ENCODE measurements at places on chromosomes 16 and 17.

DNA sequence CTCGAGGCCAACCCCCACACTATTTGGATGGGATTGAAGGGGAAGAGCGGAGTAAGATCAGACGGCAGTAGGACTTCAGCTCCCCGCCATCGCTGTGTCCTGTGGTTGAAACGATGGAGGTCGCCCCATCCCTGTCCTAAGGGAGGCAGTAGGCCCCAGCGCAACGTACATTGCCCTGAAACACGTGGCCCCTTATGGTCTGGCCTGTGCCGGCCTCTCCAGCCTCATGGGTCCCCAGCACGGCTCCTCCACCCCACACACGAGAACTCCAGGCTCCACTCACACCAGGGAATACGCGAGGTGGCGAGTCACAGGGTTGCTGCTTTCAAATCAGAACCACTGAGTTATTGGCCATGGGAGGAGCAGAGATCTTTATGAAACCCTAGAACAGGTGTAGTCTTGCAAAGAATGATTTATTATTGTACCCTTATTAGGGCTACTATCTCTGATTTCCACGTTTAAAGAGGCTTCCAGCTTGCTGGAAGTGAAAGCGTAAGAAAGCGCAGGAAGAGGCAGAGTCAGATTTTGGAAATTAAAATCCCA is 669 bp upstream of the DCTPP1 start:
- DNase-seq: no peak

GRCh38 chr17:71703701-71704100 is 417.1 kb upstream of the SOX9 start:
- DNase-seq: no peak

- no peak for DNase-seq
These were observed 4.0 kb downstream of the LYRM1 start for GRCh38 chr16:20904507-20905081.

DNA sequence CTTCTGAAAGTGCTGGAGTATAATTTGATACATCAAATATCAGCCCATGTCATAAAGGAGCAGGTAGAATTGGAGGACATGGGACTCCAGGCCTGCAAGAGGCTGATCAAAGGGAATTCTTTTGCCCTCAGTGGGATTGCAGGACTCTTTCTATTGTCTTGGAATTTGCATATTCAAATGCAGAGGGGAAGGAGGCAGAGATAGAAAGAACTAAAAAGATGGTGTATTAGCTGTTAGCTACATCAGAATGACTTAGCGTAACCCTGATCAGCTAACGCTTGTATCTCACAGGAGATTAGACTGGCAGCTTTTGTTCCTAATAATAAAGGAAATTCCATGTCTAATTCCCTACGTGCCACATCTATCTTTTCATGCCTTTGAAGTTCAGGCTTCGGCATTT is 1014.7 kb upstream of the RBFOX1 start:
- DNase-seq: no peak

- no peak for DNase-seq
These were observed 9.3 kb downstream of the TACO1 start for GRCh38 chr17:63609816-63610573.

GRCh38 chr16:73287859-73288405 is 240.0 kb upstream of the ZFHX3 start:
- no peak for DNase-seq

- no peak for DNase-seq
These were observed 2.3 kb downstream of the CASKIN2 start for GRCh38 chr17:75512926-75513640.

GRCh38 chr16:85337910-85338637 is 225.8 kb upstream of the CIBAR2 start:
- DNase-seq: no peak

GRCh38 chr16:67150047-67150832 is 558 bp downstream of the B3GNT9 start:
- DNase-seq: no peak

GRCh38 chr16:11700264-11701029 is 32.2 kb downstream of the SNN start:
- DNase-seq: no peak

DNA sequence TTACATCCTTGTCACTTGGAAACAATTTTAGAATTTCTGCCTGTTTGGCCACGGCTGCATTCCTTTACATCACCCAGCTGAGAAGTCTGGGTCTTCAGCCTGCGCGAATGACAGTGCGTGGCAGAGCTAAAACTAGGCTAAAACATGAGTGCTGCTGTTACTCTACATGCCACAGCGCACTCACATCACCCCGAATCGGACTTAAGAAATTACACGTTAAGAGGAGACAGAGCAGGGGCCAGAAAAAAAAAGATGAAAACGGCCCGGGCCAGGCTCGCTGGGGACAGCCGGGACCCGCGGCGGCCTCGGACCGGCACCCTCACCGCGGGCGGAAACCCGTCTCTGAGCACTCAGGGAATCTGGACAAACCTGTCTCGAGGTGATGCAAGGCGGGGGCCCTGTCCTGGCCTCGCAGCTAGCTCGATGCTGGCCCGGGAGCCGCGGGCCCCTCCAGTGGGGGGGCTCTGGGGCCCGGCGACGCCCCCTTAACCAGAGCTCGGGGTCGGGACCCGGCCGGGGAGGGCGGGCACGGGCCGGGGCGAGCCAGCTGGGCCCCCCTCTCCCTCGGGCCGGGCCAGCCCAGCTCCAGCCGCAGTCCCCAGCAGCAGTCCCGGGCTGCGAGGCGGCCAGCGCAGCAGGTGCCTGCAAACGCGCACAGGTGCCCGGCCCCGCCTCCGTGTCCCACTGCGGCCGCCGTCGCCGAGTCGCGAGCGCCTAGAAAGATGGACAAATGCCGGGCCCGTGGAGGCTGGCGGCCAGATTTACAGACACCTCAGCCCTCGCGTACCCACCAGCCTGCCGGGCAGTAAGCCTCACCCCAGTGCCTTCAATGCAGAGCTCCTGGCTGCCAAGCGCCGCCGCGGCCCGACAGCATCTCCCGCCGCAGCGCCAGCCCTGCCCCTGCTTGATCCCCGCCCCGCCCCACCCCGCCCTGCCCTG is at the start of gene AKTIP:
Gene AKTIP (minus strand): TSS at position 879 of the 939 bp plus-strand sequence. CDS start 2,950 bp downstream, outside the sequence.
- DNase-seq: peak; percentile 60

DNA sequence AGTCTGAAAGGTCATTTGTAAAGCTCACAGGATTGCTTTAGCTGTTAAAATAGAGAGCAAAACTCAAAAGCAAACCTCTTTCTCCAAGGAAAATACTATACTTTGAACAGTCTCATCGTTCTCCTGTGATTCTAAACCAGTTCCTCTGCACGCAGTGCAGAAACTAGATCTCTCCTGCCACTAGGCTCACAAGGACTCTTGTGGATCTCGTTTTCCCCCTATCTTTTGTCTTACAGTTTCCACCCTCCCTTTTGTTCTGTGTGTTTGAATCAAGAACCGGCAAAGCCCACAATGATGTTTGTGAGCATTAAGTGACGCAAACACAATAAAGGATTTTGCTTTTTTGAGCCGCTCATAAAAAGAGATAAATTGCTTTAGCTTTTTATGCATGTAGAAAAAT is 1103.5 kb upstream of the RBFOX1 start:
- no peak for DNase-seq

DNA sequence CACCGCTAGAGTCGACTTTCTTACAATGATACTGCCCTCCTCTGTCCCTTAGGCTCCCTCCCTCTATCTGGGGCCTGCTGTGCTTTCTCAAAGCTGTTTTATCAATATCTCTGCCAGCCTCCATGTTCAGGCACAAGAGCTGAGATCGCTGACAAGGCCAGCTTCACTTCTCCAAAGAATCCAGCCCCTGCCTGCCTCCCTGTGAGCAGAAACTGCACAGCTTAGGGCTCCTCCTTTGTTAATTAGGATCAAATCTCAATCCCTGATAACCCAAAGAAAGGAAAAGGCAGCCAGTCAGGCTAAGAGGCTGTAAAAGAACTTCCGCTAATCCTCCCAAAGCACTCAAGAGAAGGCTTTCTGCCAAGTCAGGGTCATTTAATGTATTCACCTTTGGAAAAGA is 616.0 kb upstream of the CDH11 start:
- DNase-seq: no peak

DNA sequence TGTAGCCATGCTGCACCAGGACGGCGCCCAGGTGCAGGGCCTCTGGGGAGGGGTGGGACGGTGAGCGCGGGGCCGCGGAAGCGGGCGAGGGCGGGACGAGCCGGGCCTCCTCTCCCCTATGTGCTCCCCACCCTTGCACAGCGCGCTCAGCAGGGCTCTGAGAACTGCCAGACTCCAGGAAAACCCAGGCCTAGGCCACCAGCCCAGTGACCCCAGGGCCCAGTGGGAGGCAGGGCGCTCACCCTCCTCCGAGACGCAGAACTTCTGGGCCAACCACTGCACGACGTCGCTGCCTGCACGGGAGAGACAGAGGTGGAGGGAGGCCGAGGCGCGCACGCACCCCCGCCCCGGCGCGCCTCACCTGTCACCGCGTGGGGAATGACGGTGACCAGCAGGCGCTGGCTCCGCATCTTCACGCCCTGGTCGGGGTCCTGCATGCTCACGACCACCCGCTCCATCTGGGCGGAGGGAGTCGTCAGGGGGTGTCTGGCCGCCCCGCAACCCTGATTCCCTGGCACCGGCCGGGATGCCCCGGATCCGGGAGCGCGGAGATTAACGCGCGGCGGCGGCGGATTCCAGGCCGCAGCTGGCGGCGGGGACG is 603 bp downstream of the RGS11 start:
- DNase-seq: no peak

DNA sequence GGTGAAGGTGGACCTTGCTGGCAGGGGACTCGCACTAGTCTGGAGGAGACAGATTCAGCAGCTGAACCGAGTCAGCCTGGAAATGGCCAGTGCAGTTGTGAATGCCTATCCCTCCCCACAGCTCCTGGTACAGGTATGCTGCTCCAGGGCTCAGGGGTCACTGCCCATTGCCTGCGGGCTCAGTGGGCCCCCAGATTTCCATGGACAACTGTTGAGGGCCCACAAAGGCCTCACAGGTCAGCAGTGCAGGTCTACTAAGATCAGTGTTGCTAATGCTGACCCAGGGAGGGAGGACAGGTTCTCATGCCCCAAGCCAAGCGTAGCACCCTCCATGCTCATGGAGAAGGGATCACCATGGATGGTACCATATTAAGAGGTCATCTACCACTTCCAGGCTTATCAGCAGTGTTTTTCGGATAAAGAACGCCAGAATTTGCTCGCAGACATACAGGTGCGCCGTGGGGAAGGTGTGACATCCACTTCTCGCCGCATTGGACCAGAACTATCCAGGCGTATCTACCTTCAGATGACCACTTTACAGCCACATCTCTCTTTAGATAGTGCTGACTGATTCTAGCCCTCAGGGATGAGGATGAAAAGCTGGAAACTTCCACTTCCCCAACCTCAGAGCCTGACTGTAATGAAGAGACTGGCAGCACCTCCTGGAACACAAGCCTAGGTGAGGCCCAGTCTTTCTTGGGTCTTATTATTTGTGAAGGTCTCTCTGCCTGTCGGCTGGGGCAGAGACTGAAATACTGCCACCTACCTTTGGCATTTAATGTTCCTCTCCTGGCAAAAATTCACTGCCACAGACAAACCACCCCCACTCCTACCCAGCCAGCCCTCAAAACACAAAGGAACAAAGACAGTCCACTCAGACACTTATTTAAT is 7.6 kb downstream of the EME1 start:
- no peak for DNase-seq

DNA sequence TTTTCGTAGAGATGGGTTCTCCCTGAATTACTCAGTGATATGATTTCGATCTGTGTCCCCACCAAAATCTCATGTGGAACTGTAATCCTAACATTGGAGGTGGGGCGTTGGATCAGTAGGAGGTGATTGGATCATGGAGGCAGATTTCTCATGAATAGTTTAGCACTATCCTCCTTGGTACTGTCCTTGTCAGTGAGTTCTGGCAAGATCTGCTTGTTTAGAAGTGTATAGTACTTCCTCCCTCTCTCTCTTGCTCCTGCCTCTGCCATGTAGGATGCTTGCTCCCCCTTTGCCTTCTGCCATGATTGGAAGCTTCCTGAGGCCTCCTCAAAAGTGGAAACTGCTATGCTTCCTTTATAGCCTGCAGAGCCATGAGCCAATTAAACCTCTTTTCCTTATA is 22.9 kb downstream of the PIGL start:
- DNase-seq: no peak

GRCh38 chr16:12771341-12771798 is 32.3 kb downstream of the CPPED1 start:
- DNase-seq: no peak

- peak; percentile 65 for DNase-seq
These were observed 286.7 kb downstream of the SEC14L1 start for GRCh38 chr17:77427391-77427991.

- no peak for DNase-seq
These were observed 80.2 kb upstream of the ASIC2 start for GRCh38 chr17:33373273-33373672.

DNA sequence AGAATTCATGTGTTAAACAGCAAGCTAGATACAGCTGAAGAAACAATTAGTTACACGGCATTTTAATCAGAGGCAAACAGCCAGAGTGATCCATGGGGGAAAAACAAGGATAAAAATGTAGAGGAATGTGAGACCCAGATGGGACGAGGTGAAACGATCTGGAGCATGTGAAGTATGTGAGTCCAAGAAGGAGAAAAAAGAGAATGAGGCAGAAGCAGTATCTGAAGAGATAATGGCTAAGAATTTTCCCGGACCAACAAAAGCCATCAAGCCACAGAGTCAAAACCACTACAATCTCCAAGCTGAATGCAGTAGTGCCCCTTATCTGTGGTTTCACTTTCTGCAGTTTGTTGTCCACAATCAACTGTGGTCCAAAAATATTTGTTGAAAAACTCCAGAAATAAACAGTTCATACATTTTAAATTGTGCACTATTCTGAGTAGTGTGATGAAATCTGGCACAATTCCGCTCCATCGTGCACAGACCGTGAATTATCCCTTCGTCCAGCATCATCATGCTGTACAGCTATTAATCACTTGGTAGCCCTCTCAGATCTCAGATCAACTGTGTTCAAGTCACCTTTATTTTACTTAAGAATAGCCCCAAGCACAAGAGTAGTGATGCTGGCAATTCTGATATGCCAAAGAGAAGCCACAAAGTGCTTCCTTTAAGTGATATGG is 18.8 kb downstream of the MYH10 start:
- DNase-seq: no peak

DNA sequence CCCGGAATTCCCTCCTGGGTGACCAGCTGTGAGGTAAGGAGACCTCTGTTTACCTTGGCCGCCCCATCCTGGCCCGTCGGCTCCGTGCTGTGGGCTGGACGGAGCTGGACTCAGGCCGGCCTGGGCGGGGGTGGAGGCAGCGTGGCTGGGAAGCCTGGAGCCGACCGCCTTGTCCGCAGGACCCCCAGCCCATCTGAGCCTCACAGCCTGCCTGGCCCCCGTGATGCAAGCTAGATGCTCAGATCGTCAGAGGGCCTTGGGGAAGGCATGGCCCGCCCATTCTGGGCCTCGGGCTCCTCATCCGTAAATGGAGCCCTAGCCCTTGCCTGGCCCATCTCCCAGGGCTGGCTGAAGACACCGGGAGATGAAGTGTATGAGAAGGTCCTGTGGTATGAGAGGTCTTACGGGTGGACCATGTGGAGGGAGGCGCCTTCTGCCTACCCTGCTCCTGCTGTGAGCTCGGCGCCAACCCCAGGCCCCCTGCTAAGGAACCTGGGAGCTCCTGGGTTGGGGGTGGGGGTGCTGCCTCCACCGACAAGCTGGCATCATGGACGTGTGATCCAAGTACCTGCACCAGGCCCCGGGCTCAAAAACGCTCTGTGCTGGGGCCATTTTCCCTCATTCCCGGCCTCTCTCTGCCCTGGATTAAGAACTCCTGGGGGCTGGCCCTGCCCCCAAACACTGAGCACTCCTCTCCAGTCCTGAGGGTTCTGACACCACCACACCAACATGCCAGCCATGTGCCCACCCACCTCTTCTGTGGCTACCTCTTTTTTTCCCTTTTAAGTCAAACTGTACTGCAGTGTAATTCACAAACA is 5.4 kb upstream of the P2RX1 start:
- DNase-seq: no peak

All from Caki2 (cell line).